Hypothalamus (tissue), 51 donors: ENCODE measurements at places on chromosomes 7 and 10.

GRCh38 chr7:152108359-152108758, 82.9 kb downstream of the GALNT11 start:
- no peak for DNase-seq

DNA sequence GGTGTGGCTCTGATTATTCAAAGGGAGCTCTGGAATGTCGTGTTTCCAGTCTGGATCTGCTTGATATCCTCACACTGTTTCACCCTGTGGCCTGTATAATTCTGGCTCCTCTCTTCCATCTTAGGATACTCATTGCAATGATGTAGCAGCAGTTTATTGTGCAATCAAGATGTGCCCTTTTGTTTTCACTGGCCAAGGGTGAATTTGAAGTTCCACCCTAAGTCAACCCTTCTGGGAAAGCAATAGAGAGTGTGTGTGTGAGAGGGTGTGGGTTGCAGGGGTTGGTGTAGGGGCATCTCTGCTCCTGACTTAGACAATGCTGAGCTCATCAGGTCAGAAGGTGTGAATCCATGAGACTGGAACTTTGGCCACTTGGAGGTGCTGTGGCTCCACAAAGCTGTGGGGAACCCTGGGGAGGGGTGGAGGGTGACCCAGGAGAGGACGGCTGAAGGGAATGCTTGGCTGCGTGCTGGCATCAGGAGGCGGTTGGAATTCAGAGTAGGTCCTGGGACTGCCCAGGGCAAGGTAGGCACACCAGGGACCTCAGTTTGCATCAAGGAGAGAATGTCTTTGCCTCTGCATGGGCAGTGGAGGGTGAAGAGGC, 118.0 kb upstream of the PRSS58 start:
- no peak for DNase-seq

DNA sequence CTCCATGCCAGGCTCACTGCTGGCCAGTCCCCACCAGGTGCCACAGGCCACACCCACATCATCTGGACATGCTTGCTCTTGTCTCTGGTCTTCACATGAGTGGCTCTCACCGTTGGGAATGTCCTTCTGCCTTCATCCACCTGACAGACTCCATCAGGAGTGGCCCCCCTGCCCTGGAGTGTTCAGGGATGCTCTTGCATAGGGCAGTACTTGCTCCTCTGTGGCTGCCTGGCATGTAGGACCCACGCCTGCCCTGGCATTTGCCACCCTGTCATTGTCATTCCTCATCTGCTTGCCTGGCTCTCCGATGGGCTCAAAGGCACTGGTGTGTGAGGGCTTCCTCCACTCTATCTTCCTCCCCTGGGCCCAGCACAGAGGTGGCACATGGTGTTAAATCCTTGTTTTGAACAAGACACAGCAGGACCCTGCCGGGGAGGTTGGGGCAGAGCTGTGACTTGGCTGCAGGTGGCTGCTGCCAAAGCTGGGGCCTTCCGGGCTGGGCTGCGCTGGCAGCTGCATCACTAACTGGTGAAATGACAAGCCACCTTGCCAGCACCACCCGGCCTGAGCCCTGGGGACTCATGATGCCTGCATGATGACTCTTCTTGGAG, 1.8 kb downstream of the SH2D4B start:
- no peak for DNase-seq

DNA sequence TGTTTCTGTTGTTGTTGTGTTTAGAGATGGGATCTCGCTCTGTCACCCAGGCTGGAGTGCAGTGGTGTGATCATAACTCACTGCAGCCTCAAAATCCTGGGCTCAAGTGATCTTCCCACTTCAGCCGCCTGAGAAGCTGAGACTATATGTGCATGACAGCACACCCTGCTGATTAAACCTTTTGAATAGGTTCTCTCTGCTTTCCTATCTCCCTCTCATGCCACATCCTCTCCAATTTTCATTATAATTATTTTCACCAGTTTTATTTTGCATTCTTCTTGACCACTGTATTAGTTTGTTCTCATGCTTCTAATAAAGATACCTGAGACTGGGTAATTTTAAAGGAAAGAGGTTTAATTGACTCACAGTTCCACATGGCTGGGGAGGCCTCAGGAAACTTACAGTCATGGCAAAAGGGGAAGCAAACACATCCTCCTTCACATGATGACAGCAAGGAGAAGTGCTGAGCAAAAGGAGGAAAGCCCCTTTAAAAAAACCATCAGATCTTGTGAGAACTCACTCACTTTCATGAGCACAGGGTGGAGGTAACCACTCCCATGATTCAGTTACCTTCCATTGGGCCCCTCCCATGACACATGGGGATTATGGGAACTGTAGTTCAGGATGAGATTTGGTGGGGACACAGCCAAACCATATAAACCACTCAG, 12.9 kb downstream of the AGK start:
- no peak for DNase-seq

GRCh38 chr7:50304911-50305582, 531 bp downstream of the IKZF1 start:
- no peak for DNase-seq

DNA sequence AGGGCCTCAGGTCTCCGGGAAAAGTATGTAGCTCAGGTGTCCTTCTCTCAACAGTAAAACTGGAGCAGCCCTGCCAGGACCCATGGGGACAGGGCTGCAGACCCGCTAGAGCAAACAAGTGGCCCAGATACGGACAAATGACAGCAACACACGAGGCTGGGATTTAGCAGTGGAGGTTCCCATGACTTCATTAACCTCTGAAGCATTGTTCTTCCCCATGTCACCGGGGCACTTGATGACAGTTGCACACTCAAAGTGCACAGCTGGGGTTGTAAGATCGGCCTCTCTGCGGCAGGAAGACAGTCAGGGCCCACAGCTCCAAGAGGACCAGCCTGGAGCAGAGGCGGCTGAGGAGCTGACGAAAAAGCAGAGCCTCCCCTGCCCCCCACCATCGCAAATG, 12.5 kb upstream of the PODXL start:
- DNase-seq: no peak

DNA sequence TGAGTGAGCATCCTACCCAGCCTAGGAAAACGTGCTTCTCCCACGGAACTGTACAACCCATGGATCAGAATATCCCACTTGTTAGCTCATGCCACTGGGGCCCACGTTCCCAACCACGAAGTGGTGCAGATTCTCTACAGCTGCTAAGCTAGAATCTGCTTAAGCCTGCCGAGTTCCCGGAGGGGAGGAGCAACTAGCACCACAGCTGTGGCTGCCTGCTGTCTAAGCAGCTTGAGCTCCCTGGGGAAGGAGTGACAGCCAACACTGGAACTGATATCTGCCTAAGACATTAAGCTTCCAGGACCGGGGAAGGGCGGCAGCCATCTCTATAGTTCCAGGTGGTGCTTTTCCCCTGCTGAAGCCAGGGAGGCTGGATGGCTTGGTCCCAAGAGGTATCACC, 334.7 kb upstream of the CHRM2 start:
- DNase-seq: no peak

GRCh38 chr7:134991469-134992339, 5.4 kb downstream of the AGBL3 start:
- DNase-seq: no peak

GRCh38 chr7:150450491-150451001, at the start of gene GIMAP8:
Gene GIMAP8, plus strand, starts transcription at chr7:150450630. Its CDS starts 16,069 bp downstream, at chr7:150466699.
- no peak for DNase-seq
